ENCODE measurements at places on chromosomes 7 and 10.

- DNase-seq = peak; percentile 36
These were observed 12.8 kb upstream of the HERC4 start for GRCh38 chr10:68087685-68088401.

DNA sequence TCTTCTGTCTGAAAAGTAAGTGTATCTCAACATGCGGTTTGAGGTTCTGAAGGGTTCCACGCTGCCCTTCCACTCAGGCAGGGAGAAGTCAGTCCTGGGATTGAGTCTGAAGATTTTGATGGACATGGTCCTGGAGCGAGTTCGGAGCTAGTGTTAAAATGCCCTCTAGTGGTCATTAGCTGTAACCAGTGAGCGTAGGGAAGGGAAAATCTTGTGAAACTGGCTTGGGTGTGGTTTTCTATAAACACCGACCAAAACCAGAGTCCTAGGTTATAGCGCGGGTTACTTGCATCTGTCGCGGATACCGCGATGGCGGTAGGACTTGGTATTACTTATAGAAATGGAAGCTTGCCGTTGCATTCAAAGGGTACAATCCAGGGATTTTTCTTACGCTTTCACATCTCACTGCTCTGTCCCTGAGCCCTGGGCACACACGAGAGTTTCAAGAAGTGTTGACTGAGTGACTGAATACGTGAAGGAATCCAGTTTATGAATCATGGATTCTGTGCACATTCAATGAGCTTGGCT is 348.2 kb upstream of the C7orf33 start:
- DNase-seq = no peak

- DNase-seq = peak; percentile 49
These were observed 105.1 kb downstream of the NRP1 start for GRCh38 chr10:33229252-33229948.

DNA sequence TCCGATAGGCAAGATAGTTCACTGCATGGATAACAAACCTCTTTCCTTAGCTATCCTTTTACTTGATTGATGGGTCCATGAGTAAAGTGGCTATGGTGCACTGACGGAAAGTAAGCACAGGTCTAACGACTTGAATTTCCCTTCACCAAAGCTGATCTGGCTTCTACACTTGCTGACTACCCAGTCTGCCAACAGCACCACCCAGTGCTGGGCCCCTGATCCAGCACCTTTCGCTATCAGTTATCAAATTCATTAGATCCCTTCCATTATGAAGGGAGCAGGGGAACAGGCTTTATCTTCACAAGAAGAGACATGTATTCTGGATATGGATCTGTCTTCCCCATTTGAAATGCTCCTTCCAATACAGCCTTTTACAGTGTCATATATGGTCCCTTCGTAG is 855.9 kb downstream of the GRID1 start:
- DNase-seq = no peak

- DNase-seq = no peak
These were observed 106.9 kb upstream of the ELMO1 start for GRCh38 chr7:37555528-37555927.

GRCh38 chr7:17097668-17098297 is 200.7 kb upstream of the AHR start:
- no peak for DNase-seq

- DNase-seq = peak; percentile 81
These were observed 55.3 kb downstream of the NCAPG2 start for GRCh38 chr7:158649279-158649678.

DNA sequence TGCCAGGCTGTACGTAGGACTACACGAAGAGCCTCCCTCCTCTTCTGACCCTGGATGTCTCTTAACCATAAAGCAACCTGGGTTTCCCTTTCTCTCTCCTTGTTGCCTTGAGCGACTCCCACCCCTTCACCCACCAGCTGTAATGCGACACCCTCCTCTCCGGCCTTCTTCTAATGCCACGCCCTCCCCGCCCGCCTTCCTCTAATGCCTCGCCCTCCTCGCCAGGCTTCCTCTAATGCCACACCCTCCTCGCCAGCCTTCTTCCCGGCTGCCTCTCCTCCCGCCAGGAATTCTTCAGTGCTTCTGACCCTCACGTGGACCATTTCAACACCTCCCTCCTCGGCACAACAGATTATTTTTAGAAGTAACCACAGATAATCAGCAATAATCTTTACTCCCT is 348.5 kb upstream of the SHH start:
- no peak for DNase-seq

DNA sequence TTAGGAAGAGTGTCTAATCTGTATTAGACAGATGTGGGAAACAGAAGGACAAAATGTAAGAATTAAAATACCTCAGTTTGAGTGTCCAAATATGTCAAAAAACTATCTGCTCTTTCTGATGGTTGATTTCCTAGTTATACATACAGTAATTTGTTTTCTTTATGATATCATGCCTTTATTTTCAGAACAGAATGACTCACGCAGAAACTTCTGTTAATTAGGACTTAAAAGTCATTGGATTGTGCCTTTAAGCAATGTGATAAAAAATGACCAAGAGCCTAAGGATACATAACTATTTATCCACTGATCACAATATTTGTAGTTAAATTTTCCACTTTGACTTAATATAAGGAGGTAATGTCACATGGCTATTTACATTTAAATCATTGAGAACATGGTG is 206.7 kb upstream of the PTPRZ1 start:
- DNase-seq = peak; percentile 31

DNA sequence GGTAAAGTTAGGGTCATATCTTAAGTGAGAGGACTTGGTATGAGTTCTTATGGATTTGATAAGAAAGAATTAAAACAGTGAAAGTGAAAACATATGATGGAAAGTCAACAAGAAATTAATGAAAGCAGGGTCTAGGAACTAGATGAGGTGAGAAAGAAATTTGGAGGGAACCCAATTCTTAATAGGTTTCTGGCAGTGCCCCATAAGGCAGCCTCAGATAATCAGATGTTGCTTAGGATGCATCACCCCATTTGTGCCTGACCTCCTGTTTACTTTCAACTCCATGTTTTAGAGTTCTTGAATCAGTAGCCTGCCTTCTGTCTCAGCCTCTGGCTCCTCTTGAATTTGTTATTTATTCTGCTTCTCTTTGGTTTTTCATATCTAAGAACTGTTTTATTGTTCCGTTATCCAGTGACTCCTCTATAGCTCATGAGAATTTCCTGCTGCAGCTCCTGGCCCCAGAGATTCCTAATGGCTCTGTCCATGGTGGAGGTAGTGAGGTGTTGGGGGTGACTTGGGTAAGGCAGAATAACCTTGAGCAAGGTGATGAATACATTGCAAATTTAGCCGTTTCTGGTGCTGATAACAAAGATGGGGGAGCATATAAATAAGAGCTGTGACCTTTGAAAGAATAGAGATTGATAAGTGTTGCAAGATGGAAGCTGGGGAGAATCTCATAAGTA is 17.6 kb downstream of the ITGB8 start:
- no peak for DNase-seq

GRCh38 chr7:87596696-87597095 is 4.0 kb downstream of the ABCB1 start:
- DNase-seq = no peak

- no peak for DNase-seq
These were observed 22.1 kb upstream of the LMOD2 start for GRCh38 chr7:123633553-123633952.

GRCh38 chr7:6175645-6176044 is 96.8 kb downstream of the CYTH3 start:
- peak; percentile 54 for DNase-seq

GRCh38 chr7:138075350-138075749 is 909 bp upstream of the AKR1D1 start:
- DNase-seq = no peak

GRCh38 chr10:79397575-79398303 is 47.7 kb downstream of the ZCCHC24 start:
- DNase-seq = peak; percentile 85

- DNase-seq = no peak
These were observed 142.3 kb downstream of the VPS50 start for GRCh38 chr7:93374345-93374940.

DNA sequence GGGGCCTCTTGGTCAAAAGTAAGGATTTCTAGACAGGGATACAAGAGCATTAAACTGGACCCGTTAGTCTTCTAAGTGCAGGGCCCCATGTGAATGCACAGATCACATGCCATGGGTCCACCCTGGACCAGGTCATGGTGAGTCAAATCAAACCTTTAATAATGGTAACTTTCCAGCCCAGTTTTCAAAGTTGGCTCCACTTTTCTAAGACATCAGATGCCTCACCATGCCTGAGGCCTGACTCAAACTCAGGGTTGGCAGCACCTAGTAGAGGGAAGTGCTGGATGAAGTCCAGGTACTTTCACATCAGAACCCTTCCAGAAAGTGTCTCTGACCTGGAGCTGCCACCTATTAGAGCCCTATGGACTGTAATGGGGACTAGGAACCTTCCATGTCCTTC is 9.7 kb upstream of the SMIM30 start:
- peak; percentile 38 for DNase-seq

GRCh38 chr10:10499839-10500238 is 517.8 kb upstream of the CELF2 start:
- no peak for DNase-seq

All from osteoblast (primary cell).